Gastrocnemius medialis (tissue), 4 donors: ENCODE measurements at places on chromosomes 2 and 18. TPM values are rescaled to one million over a fixed set of nuclear protein-coding genes. Genes with fewer than 3 reads are reported as not detected.

DNA sequence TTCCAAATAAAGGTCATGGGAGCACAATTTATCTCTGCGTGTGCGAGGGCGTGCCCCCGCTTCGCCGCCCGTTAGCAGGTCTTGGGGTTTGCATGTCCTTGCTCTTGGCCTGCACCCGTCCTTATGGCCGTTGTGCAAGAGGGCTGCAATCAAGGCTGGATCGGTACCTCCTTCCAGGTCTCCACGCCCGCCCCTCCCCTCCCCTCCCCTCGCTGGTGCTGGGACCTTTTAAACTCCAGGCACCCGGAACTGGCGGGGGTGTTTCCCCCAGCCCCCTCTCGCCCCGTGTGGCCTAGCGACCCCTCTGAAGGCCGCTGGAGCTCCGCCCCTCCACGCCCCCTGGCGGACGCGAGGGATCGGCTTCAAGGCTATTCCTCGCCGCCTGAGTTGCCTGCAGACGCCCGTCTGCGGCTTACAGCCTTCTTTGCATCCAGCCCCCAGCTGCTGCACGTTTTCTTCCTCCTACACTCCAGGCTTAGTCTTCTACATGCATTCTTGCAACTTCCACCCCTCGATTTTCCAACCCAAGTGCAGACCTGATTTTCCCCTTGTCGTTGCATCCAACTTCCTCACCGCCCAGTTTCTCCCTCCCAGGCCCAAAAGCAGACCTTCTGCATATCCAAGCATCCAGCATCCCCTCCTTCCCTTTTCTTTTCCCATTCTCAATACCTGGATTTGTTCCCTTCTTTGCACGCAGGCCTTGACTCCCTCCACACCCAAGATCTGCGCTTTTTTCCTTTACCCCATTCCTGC is 577 bp downstream of the IDH1 start:
- H3K4me1 ChIP-seq, result peaks cover 16% of the 10 kb centered on the region
- H3K27ac ChIP-seq, result peak overlapping the region; percentile 82
- peak overlapping the region; percentile 66 for H3K4me3 ChIP-seq
- peak; percentile 75 for DNase-seq
- no peaks in the 10 kb centered on the region for H3K36me3 ChIP-seq

GRCh38 chr2:33467413-33467812 is 9.0 kb upstream of the RASGRP3 start:
- DNase-seq, result no peak
- peak overlapping the region; percentile 69 for H3K27ac ChIP-seq
- H3K4me3 ChIP-seq, result no peak overlapping the region
- H3K4me1 ChIP-seq, result peaks cover 21% of the 10 kb centered on the region
- no peaks in the 10 kb centered on the region for H3K27me3 ChIP-seq
- no peaks in the 10 kb centered on the region for H3K36me3 ChIP-seq

- no peaks in the 10 kb centered on the region for H3K27me3 ChIP-seq
- no peak overlapping the region for H3K27ac ChIP-seq
- H3K4me1 ChIP-seq, result no peaks in the 10 kb centered on the region
- H3K36me3 ChIP-seq, result no peaks in the 10 kb centered on the region
Measured at GRCh38 chr2:36812196-36812595, 115.7 kb downstream of the VIT start.

- no peaks in the 10 kb centered on the region for H3K4me1 ChIP-seq
- H3K27ac ChIP-seq, result no peak overlapping the region
- H3K4me3 ChIP-seq, result no peak overlapping the region
- no peaks in the 10 kb centered on the region for H3K36me3 ChIP-seq
- no peak for DNase-seq
- no peaks in the 10 kb centered on the region for H3K27me3 ChIP-seq
Measured at GRCh38 chr2:200619279-200619678, 33.5 kb downstream of the AOX1 start.

DNA sequence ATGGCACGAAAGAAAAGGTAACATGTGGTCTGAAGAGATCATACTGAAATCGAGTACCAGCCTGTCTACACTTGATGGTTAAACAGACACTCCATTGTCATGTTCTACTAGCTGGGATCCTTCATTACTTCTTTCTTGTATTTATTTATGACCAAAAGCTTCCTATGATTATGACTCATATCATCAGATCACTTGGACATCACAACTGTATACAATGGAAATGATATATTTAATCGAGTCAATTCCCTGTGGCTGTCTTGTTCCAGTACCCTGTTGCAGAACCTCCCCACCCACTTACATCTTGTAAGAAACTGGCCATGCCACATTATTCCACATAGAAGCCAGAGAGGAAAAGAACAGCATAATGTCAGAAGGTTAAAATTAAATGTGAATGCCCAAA is 358.9 kb downstream of the ZEB2 start:
- no peaks in the 10 kb centered on the region for H3K36me3 ChIP-seq
- H3K4me1 ChIP-seq, result peaks cover 9% of the 10 kb centered on the region

DNA sequence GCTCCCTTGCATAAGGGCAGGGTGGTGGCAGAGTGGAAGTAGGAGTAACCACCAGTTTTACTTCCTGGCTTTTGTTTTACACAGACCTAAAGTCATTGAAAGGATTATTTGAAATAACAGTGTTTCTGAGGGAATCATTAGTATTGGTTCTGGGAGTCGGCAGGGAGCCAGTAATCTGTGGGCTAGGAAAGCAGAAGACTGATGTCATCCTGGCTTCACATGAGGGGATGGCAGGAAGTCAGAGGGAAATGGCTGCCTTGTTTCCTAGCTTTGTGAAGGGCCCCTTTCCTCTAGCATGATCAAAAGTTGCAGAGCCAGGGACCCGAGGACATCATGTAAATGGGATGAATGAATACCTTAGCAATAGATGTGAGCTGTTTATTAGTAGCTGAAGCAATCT is 792.6 kb downstream of the CPS1 start:
- no peaks in the 10 kb centered on the region for H3K4me1 ChIP-seq
- no peak overlapping the region for H3K27ac ChIP-seq
- no peak overlapping the region for H3K4me3 ChIP-seq
- no peak for DNase-seq
- H3K27me3 ChIP-seq, result no peaks in the 10 kb centered on the region
- H3K36me3 ChIP-seq, result no peaks in the 10 kb centered on the region

- no peak overlapping the region for H3K27ac ChIP-seq
- DNase-seq, result no peak
- H3K36me3 ChIP-seq, result no peaks in the 10 kb centered on the region
Measured at GRCh38 chr2:121089166-121089510, 195.9 kb downstream of the TFCP2L1 start.

DNA sequence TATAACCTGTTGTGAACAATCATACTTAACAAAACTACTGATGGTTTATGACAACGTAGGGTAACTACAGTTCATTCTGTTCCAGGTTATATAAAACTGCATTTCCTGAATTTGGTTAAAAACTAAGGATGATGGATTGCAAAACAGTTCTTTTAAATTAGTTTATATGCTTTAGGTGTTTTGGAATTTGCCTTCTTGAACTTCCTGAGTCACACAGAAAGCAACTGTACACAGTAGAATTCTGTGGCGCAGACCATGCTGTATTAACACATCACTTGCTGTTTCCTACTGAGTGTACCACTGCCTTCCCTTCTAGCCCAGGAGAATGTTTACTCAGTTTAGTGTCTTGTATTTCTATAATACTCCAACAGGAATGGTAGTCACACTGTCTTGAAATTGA is 19.4 kb downstream of the ITGB1BP1 start:
- H3K4me3 ChIP-seq, result no peak overlapping the region
- H3K27ac ChIP-seq, result no peak overlapping the region
- H3K4me1 ChIP-seq, result no peaks in the 10 kb centered on the region

DNA sequence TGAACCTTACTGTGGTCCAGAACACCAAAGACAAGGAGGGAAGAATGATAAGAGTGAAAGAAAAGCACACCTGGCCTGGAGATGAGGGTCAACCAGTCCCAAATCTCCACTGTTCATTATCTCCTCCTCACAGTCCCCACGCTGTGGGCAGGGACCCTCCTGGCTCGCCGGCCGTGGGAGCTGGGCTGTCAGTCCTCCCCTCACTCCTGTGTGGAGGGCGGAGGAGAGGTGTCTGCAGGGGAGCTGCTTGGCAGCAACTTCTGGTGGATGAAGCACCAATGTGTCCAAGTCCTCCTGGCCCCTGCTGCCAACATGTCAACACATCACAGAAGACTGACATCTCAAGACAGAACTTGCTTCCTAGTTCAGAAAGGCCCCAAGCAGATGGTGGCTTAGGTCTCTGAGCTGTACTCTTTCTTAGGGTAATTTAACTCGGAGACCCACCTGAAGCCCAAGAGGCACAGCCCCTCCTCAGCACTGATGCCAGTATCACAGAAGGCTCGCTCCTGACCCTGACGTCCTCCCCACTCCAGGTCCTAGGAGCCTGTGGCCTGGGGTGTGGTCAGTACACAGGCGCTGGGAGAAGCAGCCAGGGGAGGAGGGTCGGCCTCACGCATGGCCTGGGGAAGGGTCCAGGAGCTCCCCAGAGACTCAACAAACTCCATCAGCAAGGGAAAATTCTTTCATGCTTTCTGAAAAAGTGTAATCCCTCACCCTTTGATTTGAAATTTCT is 54.5 kb downstream of the PARD6G start:
- no peaks in the 10 kb centered on the region for H3K36me3 ChIP-seq
- no peak for DNase-seq
- no peak overlapping the region for H3K4me3 ChIP-seq
- H3K27me3 ChIP-seq, result no peaks in the 10 kb centered on the region

LIPG gene
- 0.61 TPM for total RNA-seq

MAP4K4 gene
- total RNA-seq, result 40.0 TPM

METTL5 gene
- 24.8 TPM for total RNA-seq

SCTR gene
- total RNA-seq, result not detected

ANKRD23 gene
- 642 TPM for total RNA-seq

IFIH1 gene
- 1.0 TPM for total RNA-seq

NCKAP5 gene
- total RNA-seq, result 0.15 TPM

CHRND gene
- 65.1 TPM for total RNA-seq
